Osteocyte (in vitro differentiated cells): ENCODE measurements at places on chromosomes 5 and 9. TPM values are rescaled to one million over a fixed set of nuclear protein-coding genes. Genes with fewer than 3 reads are reported as not detected.

PCDHB11 gene
- total RNA-seq = 1.9 and 2.4 TPM in 2 replicates

CA9 gene
- total RNA-seq = not detected in 2 replicates

HEMGN gene
- total RNA-seq = not detected in 2 replicates

EIF4EBP3 gene
- 13.2 and 14.7 TPM in 2 replicates for total RNA-seq

LECT2 gene
- not detected in 2 replicates for total RNA-seq
